ENCODE measurements at places on chromosomes 11 and 22.

DNA sequence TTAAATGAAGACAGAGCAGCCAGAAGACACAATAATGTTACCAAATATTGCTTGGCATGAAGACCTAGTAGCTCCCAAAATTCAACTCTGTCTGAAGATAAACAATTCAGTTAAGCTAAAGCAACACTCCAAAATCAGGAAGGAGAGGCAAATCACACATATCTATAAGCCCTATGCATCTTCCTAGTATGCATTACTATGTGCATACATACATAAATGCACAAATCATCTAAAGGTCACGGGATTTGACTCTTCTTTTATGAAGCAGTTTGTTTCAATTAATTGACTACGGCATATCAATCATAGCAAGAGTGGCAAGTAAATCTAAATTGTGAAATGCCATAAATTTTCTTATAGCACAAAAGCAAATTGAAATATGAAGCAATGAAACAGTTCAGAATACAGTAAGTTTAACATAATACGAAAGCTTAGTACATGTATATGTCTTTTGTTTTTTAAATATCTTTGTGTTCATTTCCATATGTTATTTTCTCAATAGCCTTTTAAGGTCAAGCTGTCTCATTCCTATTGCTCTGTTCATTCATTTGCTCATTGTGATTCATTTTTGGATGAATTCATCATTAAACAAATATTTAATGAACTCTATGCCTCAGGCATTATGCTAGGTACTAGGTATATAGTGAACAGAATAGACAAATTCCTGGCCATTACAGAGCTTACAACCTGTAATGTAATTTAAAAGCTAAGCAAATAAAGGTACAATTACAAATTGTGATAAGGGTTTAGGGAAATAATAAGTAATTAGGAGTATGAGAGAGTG is 540.5 kb downstream of the DLG2 start:
- no peak for DNase-seq

- DNase-seq, result no peak
Observed at GRCh38 chr11:116782728-116783127, 5.1 kb downstream of the ZPR1 start.

- no peak for DNase-seq
Observed at GRCh38 chr11:128848815-128849455, 18.2 kb downstream of the KCNJ1 start.

DNA sequence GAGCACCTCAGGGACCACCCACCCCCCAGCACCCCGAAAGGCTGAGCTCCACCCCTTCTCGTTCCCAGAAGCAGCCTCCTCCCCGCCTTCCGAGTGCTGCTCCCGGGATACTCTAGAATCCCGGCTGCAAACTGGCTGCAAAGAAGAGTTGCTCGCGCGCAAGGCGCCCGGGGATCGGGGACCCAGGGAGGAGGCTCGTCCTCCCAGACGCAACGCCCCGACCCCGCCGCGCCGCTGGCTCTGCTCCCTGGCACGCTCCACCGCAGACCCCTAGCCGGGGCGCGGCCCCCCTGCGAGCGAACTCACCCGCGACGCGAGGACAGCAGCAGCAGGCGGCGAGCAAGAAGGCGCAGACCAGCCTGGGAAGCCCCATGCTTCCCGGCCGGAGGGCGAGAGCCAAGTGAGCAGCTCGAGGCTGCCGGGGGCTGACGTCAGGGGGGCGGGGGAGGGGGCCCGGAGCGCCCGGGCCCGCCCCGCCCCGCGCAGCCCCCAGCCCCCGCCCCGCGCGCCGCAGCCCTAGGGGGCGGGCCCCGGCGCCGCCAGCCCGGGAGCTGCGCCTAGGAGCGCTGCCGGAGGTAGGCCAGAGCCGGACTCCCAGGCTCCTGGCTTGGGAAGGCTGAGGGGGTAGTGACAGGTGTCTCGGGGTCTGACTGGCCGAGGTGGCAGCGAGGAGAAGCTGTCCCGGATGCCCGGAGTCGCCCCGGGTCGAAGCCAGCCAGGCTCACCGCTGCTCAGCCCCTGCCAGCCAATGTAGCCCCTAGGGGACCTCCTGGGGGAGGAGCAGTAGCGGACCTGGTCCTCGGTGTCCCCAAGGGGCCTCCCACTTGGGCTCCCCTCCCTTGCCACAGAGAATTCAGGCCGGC is at the start of gene MCAM:
Gene MCAM, minus strand, starts transcription at position 402 of the 863 bp plus-strand sequence. Its CDS starts 29 bp downstream, at position 373.
- peak; percentile 51 for DNase-seq

GRCh38 chr11:119424276-119424675 is 1.3 kb upstream of the THY1 start:
- no peak for DNase-seq

DNA sequence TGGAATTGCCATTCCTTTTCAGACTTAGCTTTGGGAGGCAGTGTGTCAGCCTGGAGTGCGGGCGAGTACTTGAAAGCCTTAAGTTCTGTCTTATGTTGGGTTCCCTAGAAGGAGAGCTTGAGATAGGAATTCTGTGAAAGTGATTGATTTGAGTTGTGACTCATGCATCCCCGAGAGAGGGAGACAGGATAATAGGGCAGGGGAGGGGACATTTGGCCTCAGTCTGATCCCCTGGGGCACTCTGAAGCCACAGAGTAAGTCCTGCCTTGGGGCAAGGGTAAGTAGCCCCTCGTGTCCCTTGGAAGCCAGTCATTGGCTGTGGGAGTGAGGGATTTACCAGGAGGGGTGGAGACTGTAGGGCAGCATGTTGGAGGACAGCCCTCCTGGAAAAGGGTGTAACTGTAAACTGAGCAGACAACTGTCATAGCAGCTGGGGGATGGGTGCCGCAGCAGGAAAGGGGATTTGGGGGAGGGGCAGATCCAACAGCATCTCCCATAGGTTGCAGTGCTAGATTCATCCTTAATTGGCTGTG is 44.0 kb downstream of the KIAA1671 start:
- DNase-seq, result no peak

- DNase-seq, result no peak
Observed at GRCh38 chr22:45579306-45579705, 76.6 kb downstream of the FBLN1 start.
